Mesenteric fat pad (tissue), 1 donor: ENCODE measurements at places on chromosomes 5 and 9. TPM values are rescaled to one million over a fixed set of nuclear protein-coding genes. Genes with fewer than 3 reads are reported as not detected.

DNA sequence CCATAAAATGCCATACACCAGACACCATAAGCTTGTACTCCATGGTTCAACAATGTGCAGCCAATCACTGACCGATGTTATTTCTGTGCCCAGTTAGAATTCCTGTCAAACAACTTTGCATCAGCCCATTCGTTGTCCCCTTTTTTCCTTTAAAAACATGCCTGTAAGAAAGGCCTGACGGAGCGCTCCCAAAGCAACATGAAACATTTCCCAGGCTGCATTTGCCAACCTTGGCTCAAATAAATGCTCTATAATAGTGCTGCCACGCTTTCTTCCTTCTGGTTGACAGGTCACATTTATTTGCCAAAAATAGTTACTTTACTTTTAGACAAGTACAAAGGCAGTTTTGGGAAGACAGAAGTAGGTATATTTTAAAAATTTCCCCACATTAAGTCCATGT, 735.6 kb upstream of the PTPRD start:
- DNase-seq, result no peak

DNA sequence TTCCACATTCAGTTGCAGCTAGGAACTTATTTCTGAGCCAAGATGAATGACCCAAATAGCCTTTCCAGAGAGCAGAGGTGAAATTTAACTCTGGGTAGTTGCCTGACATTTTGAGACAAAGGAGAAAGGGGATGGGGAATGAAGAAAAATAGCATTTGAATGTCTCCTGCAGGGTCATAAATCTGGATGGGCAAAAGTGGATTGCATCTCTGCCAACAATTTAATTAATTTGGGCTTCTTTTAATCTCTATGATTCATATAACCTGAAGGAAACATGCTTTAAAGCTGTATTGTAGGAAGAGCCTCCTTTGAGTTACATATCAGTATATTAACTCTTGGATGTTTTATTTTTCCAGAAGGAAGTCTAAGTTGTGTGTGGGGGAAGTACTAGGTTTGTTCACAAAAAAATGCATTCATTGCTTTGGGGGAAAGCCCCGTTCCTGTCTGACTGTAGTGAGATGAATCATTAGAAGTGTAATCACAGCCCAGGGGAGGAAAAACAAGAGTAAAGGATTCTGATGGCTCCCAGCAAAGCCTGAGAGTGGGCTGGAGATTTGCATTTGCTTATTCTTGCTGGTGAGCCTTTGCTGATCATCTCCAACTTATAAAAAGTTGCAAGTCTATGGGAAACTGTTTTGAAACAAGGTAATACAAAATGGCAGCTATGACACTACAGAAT, 133.0 kb upstream of the IQGAP2 start:
- DNase-seq, result no peak

DNA sequence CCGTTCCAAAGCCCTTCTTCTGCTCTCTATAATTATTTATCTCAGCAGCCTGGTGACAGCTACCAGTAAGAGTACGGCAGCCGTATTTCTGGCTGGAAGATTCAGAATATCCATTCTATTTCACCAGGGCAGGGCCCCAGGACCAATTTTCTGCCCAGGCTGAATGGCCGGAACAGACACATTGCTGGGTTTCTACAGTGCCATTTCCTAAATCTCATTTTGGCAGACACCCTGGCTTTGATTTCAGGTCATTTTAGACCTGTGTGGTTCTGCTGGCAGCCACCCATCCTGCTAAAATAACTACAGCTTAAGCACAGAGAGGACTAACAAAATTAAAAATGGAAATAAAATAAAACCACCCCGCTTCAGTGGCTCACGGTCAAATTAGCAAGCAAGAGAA, 95.0 kb downstream of the CRB2 start:
- DNase-seq, result peak; percentile 39

- DNase-seq, result no peak
Observed at GRCh38 chr9:34456746-34457145, 1.6 kb downstream of the FAM219A start.

DNA sequence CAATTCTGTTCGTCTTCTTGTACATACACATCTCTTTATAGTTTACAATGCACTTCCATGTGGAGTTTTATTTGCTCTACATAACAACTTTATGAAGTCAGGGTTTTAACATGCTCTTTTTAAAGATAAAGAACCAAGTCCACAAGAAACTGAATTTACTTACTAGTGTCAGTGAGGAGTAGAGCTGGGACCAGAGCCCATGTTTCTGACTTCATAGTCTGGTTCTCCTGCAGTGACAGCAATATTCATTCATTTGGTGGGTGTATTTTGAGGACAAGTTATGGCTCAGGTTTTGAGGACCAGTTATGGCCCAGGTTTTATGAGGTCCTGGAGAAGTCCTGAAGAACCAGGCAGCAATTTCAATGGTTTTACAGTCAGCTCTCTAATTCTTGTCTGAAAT, 481.9 kb upstream of the TNC start:
- DNase-seq, result no peak

DNA sequence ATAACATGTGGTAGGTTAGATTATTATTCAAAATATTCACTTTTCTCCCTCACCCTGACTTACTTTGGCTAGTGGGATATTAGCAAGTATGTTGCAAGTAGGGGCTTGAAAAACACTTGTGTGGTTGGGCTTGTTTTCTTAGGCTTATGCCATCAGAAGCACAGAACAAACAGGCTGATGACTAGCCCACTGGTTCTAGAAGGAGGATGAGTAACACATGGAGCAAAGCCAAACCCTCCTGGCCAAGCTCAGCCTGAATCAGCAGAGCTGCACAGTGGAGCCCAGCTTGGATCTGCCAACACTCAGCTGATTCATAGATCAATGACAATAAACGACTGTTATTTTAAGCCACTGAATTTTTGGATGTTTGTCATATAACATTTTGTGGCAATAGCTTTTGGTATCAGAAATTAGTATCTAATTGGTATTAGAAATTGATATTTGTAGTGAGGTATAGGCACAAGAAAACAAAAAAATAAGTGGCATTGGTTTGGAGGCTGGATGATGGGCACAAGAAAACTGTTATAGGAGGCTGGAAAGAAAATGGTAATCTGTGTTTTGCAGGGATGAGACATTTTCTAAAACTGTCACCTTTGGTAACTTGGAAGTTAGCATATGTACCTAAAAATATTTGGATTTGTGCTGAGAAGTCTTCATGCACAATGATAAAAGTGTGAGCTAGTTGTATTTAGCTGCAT, 46.1 kb upstream of the ZBED3 start:
- DNase-seq, result no peak

GRCh38 chr5:37631939-37632338, 207.9 kb downstream of the GDNF start:
- DNase-seq, result no peak

DNA sequence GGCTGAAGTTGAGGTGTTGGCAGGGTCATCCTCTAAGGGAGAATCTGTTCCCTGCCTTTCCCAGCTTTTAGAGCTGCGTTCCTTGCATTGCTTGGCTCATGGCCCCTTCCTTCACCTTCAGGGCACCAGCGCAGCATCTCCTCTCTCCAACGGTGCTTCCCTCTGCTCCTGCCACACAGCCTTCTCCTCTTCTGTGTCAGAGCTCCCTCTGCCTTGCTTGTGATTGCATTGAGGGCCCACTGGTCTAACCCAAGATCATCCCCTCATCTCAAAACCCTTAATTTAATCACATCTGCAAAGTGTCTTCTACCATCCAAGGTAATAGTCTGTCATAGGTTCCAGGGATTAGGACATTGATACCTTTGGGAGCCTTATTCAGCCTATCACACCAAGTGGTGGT, 205.7 kb upstream of the TBCA start:
- no peak for DNase-seq

DNA sequence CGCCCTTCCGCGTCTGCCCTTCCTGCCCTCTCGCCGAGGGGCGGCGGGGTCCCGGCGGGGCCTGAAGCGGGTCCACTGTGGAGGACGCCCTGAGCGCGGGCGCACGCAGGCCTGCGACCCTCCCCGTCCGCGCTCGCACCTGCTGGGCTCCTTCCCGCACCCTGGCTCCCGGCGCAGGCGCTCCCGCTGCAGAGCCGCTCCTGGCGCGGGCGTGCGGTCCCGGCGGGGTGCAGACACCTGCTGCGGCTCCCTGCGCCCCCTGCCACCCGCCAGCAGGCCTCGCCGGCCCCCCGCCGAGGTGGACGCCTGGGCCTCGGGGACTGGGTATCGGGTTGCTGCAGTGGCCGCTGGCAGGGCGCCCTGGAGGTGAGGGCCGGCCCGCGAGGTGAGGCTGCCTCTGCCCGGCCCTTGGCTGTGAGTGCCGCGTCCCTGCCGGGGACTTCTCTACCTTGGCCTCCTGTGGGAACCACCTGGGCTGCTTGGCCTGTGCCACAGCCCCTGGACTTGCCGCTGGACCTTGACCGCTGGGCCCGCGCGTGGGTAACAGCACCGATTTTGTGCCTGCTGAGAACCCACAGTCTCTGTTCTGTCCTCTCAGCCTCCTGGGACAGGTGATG, 627 bp downstream of the ARRDC1 start:
- DNase-seq, result no peak

GRCh38 chr5:103066326-103066725, 53.6 kb downstream of the GIN1 start:
- no peak for DNase-seq

ZNF879 gene
- 3.3 TPM for total RNA-seq

CETN3 gene
- total RNA-seq, result 9.8 TPM

TRPM6 gene
- 1.3 TPM for total RNA-seq

CCNI2 gene
- not detected for total RNA-seq
